ENCODE measurements at places on chromosomes 3 and 15.

DNA sequence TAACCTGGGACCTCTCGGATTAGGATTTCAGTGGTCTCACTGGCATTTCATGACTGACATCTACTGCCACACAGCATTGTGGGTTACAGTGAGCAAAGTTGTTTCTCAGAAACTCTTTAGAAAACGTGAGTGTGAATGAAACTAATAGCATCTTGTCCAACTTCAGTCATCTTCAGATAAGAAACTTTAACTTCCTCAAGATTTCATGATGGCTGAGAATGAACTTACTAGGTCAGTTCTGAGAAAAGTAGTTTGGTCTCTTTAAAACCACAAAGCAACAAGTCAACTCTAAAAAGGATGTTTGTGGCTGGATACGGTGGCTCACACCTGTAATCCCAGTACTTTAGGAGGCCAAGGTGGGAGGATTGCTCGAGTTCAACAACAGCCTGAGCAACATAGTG, 14.2 kb upstream of the HOMER2 start:
- no peak for DNase-seq

GRCh38 chr3:115146418-115147328, at the start of gene ZBTB20:
Gene ZBTB20, minus strand, starts transcription at chr3:115147288.
- peak; percentile 76 for DNase-seq

DNA sequence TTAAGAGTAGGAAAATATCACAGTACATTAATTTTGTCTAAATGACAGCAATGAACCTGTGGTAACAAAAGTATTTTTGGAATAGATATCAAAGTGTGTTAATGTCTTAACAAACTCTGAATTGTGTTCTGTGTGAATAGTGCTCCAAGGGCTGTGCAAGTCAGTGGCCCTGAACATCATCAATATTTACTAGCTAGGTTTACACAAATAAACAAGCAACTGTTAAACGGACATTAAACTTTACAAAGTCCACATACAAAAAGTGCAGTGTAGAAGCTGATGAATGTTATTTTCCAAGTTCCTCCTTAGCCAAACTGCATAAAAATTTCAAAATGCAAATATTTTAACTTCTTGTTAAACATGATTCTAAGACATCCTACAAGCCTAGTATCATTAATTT, 2.1 kb upstream of the GTF2A2 start:
- no peak for DNase-seq

GRCh38 chr3:188350961-188351360, 197.0 kb downstream of the LPP start:
- no peak for DNase-seq

- DNase-seq = no peak
Observed at GRCh38 chr3:107411779-107412178, 34.5 kb downstream of the CCDC54 start.

GRCh38 chr15:81813215-81813614, 232.6 kb downstream of the MEX3B start:
- DNase-seq = no peak

GRCh38 chr15:40248006-40248783, 9.3 kb downstream of the PAK6 start:
- DNase-seq = no peak

- DNase-seq = no peak
Observed at GRCh38 chr15:70400766-70401541, 303.2 kb upstream of the TLE3 start.

DNA sequence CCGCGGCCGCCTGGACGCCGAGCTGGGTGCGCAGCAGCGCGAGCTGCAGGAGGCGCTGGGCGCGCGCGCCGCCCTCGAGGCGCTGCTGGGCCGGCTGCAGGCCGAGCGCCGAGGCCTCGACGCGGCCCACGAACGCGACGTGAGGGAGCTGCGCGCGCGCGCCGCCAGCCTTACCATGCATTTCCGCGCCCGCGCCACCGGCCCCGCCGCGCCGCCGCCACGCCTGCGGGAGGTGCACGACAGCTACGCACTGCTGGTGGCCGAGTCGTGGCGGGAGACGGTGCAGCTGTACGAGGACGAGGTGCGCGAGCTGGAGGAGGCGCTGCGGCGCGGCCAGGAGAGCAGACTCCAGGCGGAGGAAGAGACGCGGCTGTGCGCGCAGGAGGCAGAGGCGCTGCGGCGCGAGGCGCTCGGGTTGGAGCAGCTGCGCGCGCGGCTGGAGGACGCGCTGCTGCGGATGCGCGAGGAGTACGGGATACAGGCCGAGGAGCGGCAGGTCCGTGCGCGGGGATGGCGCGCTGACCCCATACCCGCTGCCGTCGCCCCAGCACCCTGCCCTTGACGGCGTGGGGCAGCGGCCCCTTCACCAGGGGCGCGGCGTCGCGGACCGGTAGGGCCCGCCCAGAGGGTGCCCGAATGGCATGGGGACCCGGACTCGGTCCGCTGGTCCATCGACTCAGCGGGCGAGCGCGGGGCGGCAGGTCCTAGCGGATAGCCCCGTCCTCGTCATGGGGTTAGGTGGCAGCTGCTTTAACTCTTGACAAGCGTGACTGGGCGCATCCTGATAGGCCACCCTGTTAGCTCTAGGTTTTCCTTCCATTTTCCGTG, 848 bp downstream of the SYNM start:
- no peak for DNase-seq

GRCh38 chr3:193970773-193971206, 165.2 kb upstream of the HES1 start:
- DNase-seq = no peak

- no peak for DNase-seq
Observed at GRCh38 chr3:106425026-106425425, 556.2 kb upstream of the CBLB start.

DNA sequence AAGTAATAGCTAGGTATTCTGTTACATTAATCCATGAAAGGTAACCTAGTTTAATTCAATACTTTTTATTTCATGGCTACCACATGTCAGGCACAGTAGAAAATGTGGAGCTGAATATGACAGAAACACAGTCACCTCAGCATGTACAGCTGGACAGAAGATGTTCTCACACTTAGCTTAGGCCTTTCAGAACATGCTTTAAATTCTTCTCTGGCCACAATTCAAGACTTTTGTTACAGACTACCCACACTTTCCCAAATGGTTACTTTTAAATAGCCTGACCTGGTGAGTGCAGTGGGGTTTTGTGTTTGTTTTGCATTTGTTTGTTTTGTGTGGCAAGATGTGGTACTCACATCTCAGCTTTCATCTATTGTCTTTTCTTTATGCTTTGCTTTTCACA, 1079.5 kb downstream of the IGSF11 start:
- no peak for DNase-seq

- DNase-seq = no peak
Observed at GRCh38 chr15:60477164-60477563, 1.8 kb downstream of the ICE2 start.

GRCh38 chr15:39252134-39252470, 328.8 kb upstream of the THBS1 start:
- no peak for DNase-seq

GRCh38 chr3:58559586-58559985, 17.6 kb downstream of the FAM107A start:
- no peak for DNase-seq

GRCh38 chr15:25437777-25438600, 835 bp downstream of the UBE3A start:
- peak; percentile 63 for DNase-seq

GRCh38 chr3:13219902-13220296, 146.7 kb upstream of the IQSEC1 start:
- DNase-seq = no peak

GRCh38 chr15:90219421-90220141, 14.2 kb downstream of the CIB1 start:
- DNase-seq = peak; percentile 70

- no peak for DNase-seq
Observed at GRCh38 chr3:149089395-149089794, 3.1 kb upstream of the HLTF start.

DNA sequence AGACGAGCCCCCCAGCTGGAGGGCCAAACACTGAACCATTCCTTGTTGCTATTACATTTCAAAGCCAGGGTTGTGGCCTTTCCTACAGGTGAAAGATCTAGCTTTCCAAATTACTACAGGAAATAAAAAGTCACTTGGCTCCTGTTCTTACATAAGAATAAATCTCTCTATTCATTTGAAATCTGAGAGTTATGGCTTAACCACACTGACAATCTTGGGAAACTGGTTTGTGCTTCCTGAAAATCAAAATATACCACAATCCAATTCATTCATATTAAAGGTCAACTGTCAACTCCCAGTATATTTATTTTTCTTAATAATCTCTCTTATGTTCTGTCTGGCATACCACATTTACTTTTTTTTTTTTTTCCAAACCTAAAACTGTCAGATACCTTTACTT, 103.7 kb upstream of the LMOD3 start:
- no peak for DNase-seq

DNA sequence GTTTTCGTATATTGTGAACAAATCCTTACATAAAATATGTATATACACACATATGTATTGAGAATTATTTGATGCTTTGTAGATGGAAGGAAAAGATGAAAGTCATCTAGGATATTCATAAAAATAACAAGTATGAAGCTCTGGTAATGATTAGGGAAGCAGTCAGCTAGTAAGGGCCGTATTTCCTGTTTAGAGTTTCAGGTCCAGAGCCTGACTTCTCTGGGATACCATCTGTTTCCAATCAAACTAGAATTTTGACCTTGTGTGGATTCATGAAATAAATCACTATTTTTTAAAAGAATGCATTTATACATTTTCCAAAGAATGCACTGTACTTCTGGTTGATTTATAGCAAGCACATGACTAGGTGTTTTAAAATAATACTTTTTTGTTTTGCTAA, 156.1 kb upstream of the CGNL1 start:
- no peak for DNase-seq

GRCh38 chr3:25962255-25962654, 172.4 kb downstream of the OXSM start:
- no peak for DNase-seq

Data from activated B cell treated with CpG ODN at 0.5 μM for 24 hours (primary cell).